ENCODE measurements at places on chromosomes 7 and 10. TPM values are rescaled to one million over a fixed set of nuclear protein-coding genes. Genes with fewer than 3 reads are reported as not detected.

Gene FAM25C
- polyA plus RNA-seq: 26.2 TPM

Gene PLEKHS1
- not detected for polyA plus RNA-seq

Gene ZP3
- 13.6 TPM for polyA plus RNA-seq

Gene DLD
- polyA plus RNA-seq: 153 TPM

Gene PHYHIPL
- polyA plus RNA-seq: 0.09 TPM

Gene ZNF273
- 4.7 TPM for polyA plus RNA-seq

Gene PTPRN2
- not detected for polyA plus RNA-seq

Gene SPDYE2
- not detected for polyA plus RNA-seq

Gene LOXL4
- polyA plus RNA-seq: 0.01 TPM

Gene PIP
- not detected for polyA plus RNA-seq

Gene CACNB2
- polyA plus RNA-seq: 0.15 TPM

Gene ELAPOR2
- polyA plus RNA-seq: 3.3 TPM

Gene CARD11
- 4.1 TPM for polyA plus RNA-seq

Gene EMX2
- polyA plus RNA-seq: 2.4 TPM

Gene PCLO
- 2.1 TPM for polyA plus RNA-seq

Gene DLX6
- polyA plus RNA-seq: 0.05 TPM

Gene MEOX2
- polyA plus RNA-seq: not detected

Gene TIMM23
- 172 TPM for polyA plus RNA-seq

Gene AP1S1
- polyA plus RNA-seq: 310 TPM

Gene GSDME
- 95.6 TPM for polyA plus RNA-seq

Gene ABCB1
- polyA plus RNA-seq: 0.23 TPM

Gene XRCC2
- polyA plus RNA-seq: 2.0 TPM

Gene VWDE
- polyA plus RNA-seq: 0.01 TPM

Gene MYL7
- 2.9 TPM for polyA plus RNA-seq

Gene TDRD1
- 0.33 TPM for polyA plus RNA-seq

Gene FAM131B
- 0.12 TPM for polyA plus RNA-seq

Gene HGF
- not detected for polyA plus RNA-seq

Gene PTER
- polyA plus RNA-seq: 10.1 TPM

Gene IFIT2
- polyA plus RNA-seq: 3.9 TPM

Gene PNLIP
- not detected for polyA plus RNA-seq

Gene CRPPA
- 0.66 TPM for polyA plus RNA-seq

Gene SPDYE6
- not detected for polyA plus RNA-seq

Gene SMKR1
- polyA plus RNA-seq: 0.76 TPM

Gene TBXAS1
- 1.8 TPM for polyA plus RNA-seq

Gene ZNF786
- 4.0 TPM for polyA plus RNA-seq

Gene ITGA8
- not detected for polyA plus RNA-seq

Gene GIMAP5
- polyA plus RNA-seq: not detected
